ENCODE measurements at places on chromosomes 11 and 22. TPM values are rescaled to one million over a fixed set of nuclear protein-coding genes. Genes with fewer than 3 reads are reported as not detected.

The APLNR gene
- total RNA-seq, result 0.90 TPM

DNA sequence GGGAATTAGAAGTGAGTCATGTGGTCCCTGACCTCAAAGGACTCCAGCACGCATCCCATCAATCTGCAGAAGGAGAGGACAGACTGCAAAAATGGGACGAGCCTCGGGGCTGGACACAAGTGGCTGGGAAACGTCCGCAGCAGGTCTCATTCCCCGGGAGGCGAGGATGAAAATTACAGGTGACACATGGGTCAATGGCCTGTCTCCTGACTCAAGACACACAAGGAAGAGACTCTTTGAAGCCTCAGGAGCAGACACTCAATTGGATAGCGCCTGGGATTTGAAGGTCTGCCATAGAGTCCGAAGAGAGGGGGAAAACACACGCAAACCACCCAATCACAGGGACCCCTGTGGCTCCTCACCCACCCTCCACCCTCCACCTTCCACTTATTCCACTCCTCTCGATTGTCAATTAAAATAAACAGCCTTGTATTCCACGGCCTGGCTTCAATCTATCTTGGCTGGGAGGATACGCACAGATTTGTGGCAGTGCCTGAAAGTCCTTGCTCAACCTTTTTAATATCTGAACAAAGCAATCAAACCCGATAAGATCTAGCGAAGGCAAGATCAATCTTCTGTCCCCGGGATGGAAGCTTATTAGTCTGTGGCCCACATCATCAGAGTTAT, 101.8 kb upstream of the CADM1 start:
- DNase-seq, result no peak

GRCh38 chr22:43854121-43854785, 8.1 kb downstream of the SULT4A1 start:
- no peak for DNase-seq

GRCh38 chr11:13210424-13210823, 67.2 kb upstream of the BMAL1 start:
- peak; percentile 55 for DNase-seq
